H1 (cell line): ENCODE measurements at places on chromosomes 13 and 19. TPM values are rescaled to one million over a fixed set of nuclear protein-coding genes. Genes with fewer than 3 reads are reported as not detected.
A peak's percentile ranks its signal among the peaks of the same experiment; 100 is the strongest.

Gene LYPD3
- 4.0 and 4.1 TPM in 2 replicates for total RNA-seq

- peak; percentile 77 for DNase-seq
Measured at GRCh38 chr19:3612901-3613741, 6.4 kb upstream of the TBXA2R start.

- no peak for DNase-seq
Measured at GRCh38 chr13:90184355-90184754, 1163.1 kb upstream of the MIR17HG start.

Gene CAPN12
- total RNA-seq = 7.9 and 8.8 TPM in 2 replicates

Gene CRX
- total RNA-seq = not detected in 2 replicates

Gene PSPN
- total RNA-seq = 1.9 and 2.1 TPM in 2 replicates

DNA sequence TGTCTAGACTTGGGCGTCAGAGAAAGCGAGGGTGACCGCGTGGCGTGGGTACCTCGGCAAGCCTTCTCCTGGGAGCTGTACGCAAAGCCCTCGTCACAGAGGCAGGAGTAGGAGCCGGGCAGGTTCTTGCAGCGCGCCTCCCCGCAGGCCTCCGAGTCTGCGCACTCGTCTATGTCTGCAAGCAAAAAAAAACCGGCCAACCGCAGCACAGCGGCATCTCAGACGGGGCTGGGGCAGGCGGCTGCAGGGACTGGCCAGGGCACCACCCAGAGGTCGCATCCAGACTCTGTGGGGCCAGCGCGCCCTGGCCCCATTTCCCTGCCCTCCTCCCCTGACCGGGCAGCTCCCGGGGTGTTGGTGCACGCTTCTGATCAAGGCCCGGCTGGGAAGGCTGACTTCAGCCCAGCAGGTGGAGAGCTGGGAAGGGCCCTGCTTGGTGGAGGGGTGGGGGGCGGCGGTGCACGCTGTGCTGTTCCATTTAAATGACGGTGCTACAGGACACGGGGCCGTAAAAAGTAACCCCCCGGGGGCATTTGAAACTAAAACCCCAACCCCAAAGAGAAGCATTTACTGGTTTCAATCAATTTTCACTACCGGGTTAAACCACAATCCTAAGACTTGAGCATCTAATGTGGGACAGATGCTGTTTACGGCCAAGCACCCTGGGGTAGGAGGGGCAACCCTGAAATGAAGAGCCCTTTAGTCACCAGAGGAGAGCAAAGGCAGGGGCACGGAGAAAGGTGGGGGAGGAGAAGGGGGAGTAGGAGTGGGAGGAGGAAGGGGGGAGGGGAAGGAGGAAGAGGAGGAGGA, 28.2 kb downstream of the GAS6 start:
- no peak for DNase-seq

Gene SOX1
- total RNA-seq = 0.09 and 0.11 TPM in 2 replicates

- DNase-seq = no peak
Measured at GRCh38 chr19:48921721-48922500, 11.6 kb upstream of the DHDH start.

GRCh38 chr19:694481-695351, 536 bp downstream of the PRSS57 start:
- DNase-seq = no peak

GRCh38 chr13:28058866-28059613, 41.3 kb downstream of the FLT3 start:
- DNase-seq = peak; percentile 73

DNA sequence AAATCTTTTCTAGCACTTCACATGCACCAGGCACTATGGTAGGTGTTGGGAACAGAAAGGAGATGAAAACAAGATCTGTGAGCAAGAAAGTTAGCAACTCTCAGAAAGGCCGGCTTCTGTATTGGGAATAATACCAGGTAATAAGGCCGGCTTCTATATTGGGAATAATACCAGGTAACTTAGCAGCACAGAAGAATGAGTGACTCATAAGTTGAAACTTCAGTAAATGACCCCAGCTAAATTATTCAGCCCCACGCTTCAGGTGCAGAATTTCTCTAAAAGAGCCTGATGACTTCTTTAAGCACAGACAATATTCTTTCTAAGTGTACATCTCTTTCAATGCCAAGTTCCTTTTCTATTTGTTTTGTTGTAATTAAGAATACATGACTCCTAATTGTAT, 151.3 kb downstream of the MYO16 start:
- no peak for DNase-seq

Gene SAE1
- total RNA-seq = 268 and 273 TPM in 2 replicates

DNA sequence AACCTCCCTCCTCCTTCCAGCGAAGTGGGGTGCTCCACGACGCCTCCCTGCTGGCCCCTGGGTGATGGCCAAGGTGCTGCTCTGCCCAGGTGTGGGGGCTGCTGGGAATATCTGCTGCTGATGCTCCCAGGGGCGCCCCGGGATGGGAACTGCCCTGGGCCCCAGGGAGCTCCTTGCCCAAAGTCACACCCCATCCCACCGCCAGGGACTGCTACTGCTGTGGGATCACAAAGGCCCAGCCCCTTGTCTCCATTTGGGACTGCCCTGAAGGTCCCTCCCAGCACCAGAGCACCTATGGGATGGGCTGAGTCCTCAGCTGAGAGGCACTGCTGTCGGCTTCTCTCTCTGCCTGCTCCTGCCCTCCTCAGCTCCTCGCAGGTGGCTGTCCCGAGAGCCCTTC, 19.0 kb downstream of the CHST8 start:
- no peak for DNase-seq

- peak; percentile 57 for DNase-seq
Measured at GRCh38 chr13:42258747-42259146, 13.2 kb upstream of the AKAP11 start.

Gene CEACAM7
- total RNA-seq = not detected in 2 replicates

Gene LRRC4B
- total RNA-seq = 11.5 and 13.4 TPM in 2 replicates

GRCh38 chr13:35345992-35346391, 130.5 kb downstream of the MAB21L1 start:
- DNase-seq = no peak
